ENCODE measurements at places on chromosomes 12 and 14. TPM values are rescaled to one million over a fixed set of nuclear protein-coding genes. Genes with fewer than 3 reads are reported as not detected.

- no peak overlapping the region for H3K27ac ChIP-seq
- no peaks in the 10 kb centered on the region for H3K36me3 ChIP-seq
- H3K27me3 ChIP-seq = no peaks in the 10 kb centered on the region
- no peaks in the 10 kb centered on the region for H3K4me1 ChIP-seq
- H3K4me3 ChIP-seq = no peak overlapping the region
- peak; percentile 50 for DNase-seq
Observed at GRCh38 chr14:24481622-24482324, 26.3 kb downstream of the CMA1 start.

Gene TSPAN11
- total RNA-seq = 7.5 TPM

DNA sequence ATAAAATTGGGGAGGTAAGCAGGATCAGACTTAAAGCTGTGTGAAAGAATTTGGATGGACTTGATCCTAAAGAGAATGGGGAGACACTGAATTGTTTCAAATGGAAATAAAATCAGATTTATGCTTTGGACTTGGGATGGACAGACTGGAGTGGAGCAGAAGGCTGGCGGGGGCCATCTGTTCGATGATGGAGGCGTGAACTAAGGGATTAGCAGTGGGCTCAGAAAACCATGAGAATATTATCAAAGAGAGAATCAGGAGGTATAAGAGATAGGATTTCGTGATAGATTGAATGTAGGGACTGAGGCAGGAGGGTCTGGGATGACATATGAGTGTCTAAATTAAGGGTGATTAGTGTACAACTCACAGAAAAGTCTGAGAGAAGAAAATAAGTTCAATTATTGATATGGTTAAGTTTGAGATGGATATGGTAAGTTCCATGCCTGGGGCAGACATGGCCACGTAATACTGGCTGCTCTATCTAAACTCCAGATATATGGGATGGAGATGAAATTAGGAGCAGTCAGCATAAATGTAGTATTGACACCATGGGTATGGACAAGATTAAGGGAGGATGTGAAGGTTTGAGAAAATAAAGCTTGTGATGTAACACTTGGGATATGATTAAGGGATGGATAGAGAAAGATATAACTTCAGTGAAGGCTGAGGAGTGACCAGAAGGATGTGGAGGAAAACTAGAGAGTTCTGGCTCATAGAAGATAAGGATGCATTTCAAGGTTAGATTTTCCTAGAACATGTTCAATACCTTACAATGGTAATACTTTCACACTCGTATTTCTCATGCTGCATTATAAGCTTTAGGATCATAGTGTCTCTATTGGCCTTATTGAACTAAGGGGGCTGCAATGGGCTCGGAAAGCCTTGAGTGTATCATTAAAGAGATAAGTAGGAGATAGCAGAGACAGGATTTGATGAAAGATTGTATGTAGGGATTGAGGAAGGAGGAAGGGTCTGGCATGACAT, 1.0 kb upstream of the TSSK4 start:
- no peak for DNase-seq
- no peaks in the 10 kb centered on the region for H3K4me1 ChIP-seq
- H3K27ac ChIP-seq = no peak overlapping the region
- no peaks in the 10 kb centered on the region for H3K27me3 ChIP-seq
- peaks cover 30% of the 10 kb centered on the region for H3K36me3 ChIP-seq

GRCh38 chr12:72295744-72296143, 23.6 kb downstream of the TRHDE start:
- no peaks in the 10 kb centered on the region for H3K4me1 ChIP-seq
- H3K27ac ChIP-seq = no peak overlapping the region
- H3K4me3 ChIP-seq = no peak overlapping the region
- H3K36me3 ChIP-seq = no peaks in the 10 kb centered on the region
- no peaks in the 10 kb centered on the region for H3K27me3 ChIP-seq

- no peaks in the 10 kb centered on the region for H3K27me3 ChIP-seq
- H3K4me3 ChIP-seq = no peak overlapping the region
- H3K27ac ChIP-seq = no peak overlapping the region
Observed at GRCh38 chr14:94571950-94572349, 9.3 kb upstream of the SERPINA5 start.

- no peaks in the 10 kb centered on the region for H3K27me3 ChIP-seq
- no peak overlapping the region for H3K27ac ChIP-seq
- no peak overlapping the region for H3K4me3 ChIP-seq
- H3K36me3 ChIP-seq = no peaks in the 10 kb centered on the region
Observed at GRCh38 chr14:98022541-98023520, 1225.6 kb downstream of the VRK1 start.

Gene OLR1
- 6.7 TPM for total RNA-seq

DNA sequence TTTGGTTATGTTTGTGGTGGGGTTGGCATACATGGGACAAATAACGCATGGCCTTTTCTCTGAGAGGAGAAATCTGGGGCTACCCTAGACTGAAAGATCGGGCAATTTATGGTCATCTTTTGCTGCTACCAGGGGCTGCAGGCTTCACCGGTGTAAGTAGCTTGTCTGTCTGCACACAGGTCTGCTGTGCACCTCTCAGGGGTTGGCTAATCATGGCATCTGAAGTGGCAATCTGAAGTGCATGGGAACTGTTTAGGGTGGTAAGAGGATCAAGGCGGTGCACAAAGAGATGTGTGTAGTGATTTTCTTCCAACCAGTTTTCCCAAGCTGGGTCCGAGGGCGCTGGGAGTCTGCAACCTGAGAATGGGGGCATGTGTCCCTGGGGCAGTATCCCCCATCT, 141.3 kb downstream of the EMP1 start:
- no peak for DNase-seq
- H3K27ac ChIP-seq = no peak overlapping the region
- no peaks in the 10 kb centered on the region for H3K4me1 ChIP-seq
- H3K36me3 ChIP-seq = no peaks in the 10 kb centered on the region

- H3K36me3 ChIP-seq = no peaks in the 10 kb centered on the region
- no peaks in the 10 kb centered on the region for H3K4me1 ChIP-seq
- H3K4me3 ChIP-seq = no peak overlapping the region
Observed at GRCh38 chr14:59986556-59987059, 66.7 kb downstream of the LRRC9 start.

Gene GNPTAB
- total RNA-seq = 46.0 TPM

- H3K27me3 ChIP-seq = peaks cover 50% of the 10 kb centered on the region
- peak; percentile 65 for DNase-seq
- no peaks in the 10 kb centered on the region for H3K36me3 ChIP-seq
- no peak overlapping the region for H3K27ac ChIP-seq
Observed at GRCh38 chr14:60514741-60515491, 6.0 kb downstream of the SIX6 start.

Gene LRP1-AS
- not detected for total RNA-seq

Gene HOXC13
- total RNA-seq = not detected

GRCh38 chr14:93105362-93105761, 10.4 kb downstream of the ITPK1 start:
- H3K27me3 ChIP-seq = no peaks in the 10 kb centered on the region
- H3K4me3 ChIP-seq = no peak overlapping the region
- DNase-seq = no peak
- no peak overlapping the region for H3K27ac ChIP-seq
- H3K4me1 ChIP-seq = no peaks in the 10 kb centered on the region

Gene MYL2
- total RNA-seq = not detected

- no peak for DNase-seq
- H3K4me1 ChIP-seq = no peaks in the 10 kb centered on the region
- H3K4me3 ChIP-seq = no peak overlapping the region
- no peak overlapping the region for H3K27ac ChIP-seq
- no peaks in the 10 kb centered on the region for H3K27me3 ChIP-seq
- no peaks in the 10 kb centered on the region for H3K36me3 ChIP-seq
Observed at GRCh38 chr12:3990501-3991280, 117.5 kb upstream of the PARP11 start.

Gene RNASE7
- not detected for total RNA-seq

DNA sequence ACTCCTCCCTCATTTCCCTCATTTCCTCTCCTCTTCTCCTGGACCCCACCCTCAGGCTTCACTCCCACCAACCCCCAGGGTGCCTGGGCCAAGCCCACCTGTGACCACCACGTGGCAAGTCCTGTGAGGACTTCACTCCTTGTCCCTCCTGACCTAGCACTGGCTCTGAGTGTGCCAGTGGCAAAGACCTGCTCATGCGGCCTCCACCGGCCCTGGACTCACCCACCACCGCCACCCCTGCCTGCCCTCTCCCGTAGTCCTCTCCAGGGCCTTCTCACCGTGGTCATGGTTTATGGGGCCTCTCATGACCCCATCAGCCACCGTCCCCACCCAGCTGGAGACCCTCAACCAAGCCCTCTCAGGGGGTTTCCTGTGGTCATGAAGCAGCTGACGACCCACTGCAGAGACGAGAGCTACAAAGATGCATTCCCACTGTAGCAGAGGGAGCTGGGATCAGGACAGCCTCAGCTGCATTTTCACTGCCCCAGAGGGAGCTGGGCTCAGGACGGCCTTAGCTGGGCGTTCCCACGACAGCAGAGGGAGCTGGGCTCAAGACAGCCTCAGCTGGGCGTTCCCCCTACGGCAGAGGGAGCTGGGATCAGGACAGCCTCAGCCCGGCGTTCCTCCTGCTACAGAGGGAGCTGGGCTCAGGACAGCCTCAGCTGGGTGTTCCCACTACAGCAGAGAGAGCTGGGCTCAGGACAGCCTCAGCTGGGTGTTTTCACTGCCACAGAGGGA, 3.2 kb upstream of the C14orf180 start:
- peaks cover 20% of the 10 kb centered on the region for H3K4me1 ChIP-seq
- DNase-seq = no peak
- no peaks in the 10 kb centered on the region for H3K36me3 ChIP-seq
- no peaks in the 10 kb centered on the region for H3K27me3 ChIP-seq
- H3K4me3 ChIP-seq = no peak overlapping the region
- H3K27ac ChIP-seq = peak overlapping the region; percentile 51

GRCh38 chr12:112906712-112907414, at the start of gene OAS1:
OAS1 (plus strand) TSS chr12:112906962; CDS start chr12:112907040, 78 bp downstream.
- peaks cover 3% of the 10 kb centered on the region for H3K36me3 ChIP-seq
- H3K27ac ChIP-seq = peak within 1 kb of the TSS; percentile 73
- no peak for DNase-seq
- H3K4me1 ChIP-seq = peaks cover 15% of the 10 kb centered on the region

Gene HNF1A
- 6.7 TPM for total RNA-seq

DNA sequence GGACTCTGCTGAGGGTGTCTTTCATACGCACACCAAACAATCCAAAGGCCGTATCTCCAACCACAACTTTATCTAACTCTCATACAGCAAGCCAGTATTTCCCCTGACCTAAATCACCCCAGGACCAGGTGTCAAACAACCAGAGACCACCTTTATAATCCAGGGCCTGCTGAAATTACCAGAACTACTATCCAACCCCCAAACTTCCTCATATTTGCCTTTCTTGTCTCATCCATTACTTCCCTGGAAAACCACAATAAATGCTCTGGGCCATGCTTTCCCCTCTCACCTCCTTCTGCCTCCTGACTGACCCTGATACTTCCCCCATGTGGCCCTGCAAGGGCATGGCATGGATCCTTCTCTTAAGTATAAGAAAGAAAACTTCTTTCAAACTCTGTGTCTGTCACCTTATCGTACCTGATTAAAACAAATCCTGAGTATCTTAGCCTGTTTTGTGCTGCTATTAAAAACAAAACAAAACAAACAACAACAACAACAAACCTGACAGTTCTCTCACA, 44.7 kb upstream of the CRACR2A start:
- no peaks in the 10 kb centered on the region for H3K4me1 ChIP-seq
- H3K36me3 ChIP-seq = no peaks in the 10 kb centered on the region
- no peak overlapping the region for H3K27ac ChIP-seq
- no peak for DNase-seq

GRCh38 chr14:24430143-24430681, 458 bp downstream of the KHNYN start:
- DNase-seq = peak; percentile 85
- peak overlapping the region; percentile 98 for H3K4me3 ChIP-seq
- H3K36me3 ChIP-seq = peaks cover 13% of the 10 kb centered on the region
- no peaks in the 10 kb centered on the region for H3K27me3 ChIP-seq
- H3K4me1 ChIP-seq = no peaks in the 10 kb centered on the region

GRCh38 chr14:66111891-66112290, 374.3 kb upstream of the CCDC196 start:
- H3K4me3 ChIP-seq = no peak overlapping the region
- H3K36me3 ChIP-seq = no peaks in the 10 kb centered on the region
- no peak for DNase-seq
- no peaks in the 10 kb centered on the region for H3K27me3 ChIP-seq
- H3K4me1 ChIP-seq = no peaks in the 10 kb centered on the region
- H3K27ac ChIP-seq = no peak overlapping the region

Gene SERPINA10
- not detected for total RNA-seq

- no peak overlapping the region for H3K4me3 ChIP-seq
- H3K27ac ChIP-seq = no peak overlapping the region
- no peaks in the 10 kb centered on the region for H3K27me3 ChIP-seq
- DNase-seq = no peak
- peaks cover 5% of the 10 kb centered on the region for H3K4me1 ChIP-seq
- no peaks in the 10 kb centered on the region for H3K36me3 ChIP-seq
Observed at GRCh38 chr14:23277189-23277588, 8.7 kb downstream of the HOMEZ start.

GRCh38 chr14:33773205-33774030, 177.5 kb downstream of the EGLN3 start:
- H3K27me3 ChIP-seq = no peaks in the 10 kb centered on the region
- H3K36me3 ChIP-seq = no peaks in the 10 kb centered on the region
- H3K4me1 ChIP-seq = no peaks in the 10 kb centered on the region
- H3K27ac ChIP-seq = no peak overlapping the region

DNA sequence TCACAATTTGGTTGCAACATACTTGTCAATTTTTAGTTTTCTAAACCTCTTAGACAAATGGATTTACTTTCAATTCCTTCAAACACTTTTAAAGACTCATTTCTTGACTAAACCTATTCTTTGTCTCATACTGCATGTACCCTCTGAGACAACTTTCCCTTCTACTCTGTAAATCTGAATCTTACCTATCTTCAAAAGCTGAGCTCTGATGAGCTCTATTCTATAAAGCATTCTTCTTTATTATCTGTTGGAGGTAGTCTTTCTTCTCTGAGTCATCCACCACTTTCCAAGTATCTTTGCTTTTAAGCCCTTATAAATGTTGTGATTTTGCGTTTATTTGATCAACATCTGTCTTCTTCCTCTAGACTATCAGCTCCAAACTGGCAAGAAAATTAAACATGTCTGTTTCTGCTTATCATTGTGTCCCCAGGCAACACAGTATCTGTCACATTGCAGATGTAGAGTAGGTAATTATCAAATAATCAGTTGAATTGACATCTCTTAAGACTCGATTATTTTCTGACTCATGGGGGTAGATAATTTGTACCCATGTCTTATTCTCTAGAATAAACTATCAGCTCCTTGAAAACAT, 265.6 kb upstream of the FAR2 start:
- H3K4me3 ChIP-seq = no peak overlapping the region
- DNase-seq = no peak
- no peaks in the 10 kb centered on the region for H3K27me3 ChIP-seq
- H3K4me1 ChIP-seq = no peaks in the 10 kb centered on the region
- no peaks in the 10 kb centered on the region for H3K36me3 ChIP-seq

Gene BCL11B
- 3.3 TPM for total RNA-seq
